Fibroblast of lung (primary cell): ENCODE measurements at places on chromosomes 13 and 19.

DNA sequence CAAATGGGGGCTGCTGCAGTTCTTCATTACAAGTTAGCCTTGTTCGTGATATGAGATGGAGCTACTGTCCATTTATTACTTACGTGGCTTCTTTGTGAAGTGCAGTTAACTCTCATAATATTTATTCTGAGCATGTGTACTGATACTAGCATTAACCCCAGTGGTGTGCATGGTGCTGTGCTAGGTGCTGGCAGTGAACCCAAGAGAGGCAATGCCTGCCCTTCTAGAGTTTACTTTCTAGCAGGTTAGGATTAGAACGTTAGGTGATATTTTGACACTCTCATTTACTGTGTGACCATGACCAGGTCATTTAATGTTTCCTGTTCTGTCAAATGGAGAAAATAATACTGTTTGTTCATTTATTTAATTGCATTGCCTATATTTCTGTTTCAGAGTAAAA lies 16.9 kb downstream of the PIBF1 start:
- H3K4me1 ChIP-seq = no peaks in the 10 kb centered on the region
- H3K36me3 ChIP-seq = no peaks in the 10 kb centered on the region
- H3K27me3 ChIP-seq = no peaks in the 10 kb centered on the region
- H3K4me3 ChIP-seq = no peak overlapping the region
- no peak overlapping the region for H3K27ac ChIP-seq

DNA sequence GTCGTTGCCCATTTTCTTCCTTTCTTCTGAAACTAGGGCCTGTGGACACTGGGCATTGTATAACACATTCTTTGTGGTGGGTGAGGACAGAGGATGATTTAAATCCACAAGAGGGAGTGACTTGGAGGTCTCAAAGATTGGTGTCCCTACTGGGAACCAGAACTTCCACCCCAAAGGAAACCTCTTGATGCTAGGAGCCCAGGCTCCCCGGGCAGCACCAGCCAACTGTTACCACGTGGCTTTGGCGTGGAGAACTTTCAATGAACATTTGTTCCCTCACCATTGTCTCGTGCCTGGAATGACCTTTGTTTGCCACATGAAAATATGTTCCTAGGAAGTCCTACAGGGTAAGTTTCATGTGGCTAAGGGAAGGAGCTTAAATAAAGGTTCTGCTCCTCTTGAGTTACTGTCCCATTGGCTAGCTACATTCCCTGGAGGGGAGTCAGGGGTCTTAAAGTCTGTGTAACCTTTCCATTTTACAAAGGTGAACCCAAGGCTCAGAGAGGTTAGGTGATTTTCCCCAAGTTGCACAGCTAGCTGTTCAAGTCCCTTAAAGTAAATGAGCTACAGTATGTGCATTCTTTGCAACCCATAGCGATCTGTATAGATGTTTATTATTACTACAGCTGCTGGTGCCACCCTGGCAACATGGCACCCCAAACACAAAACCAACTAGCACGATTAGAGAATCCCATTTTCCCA lies 5.0 kb upstream of the CDX2 start:
- no peak overlapping the region for H3K27ac ChIP-seq
- H3K4me3 ChIP-seq = no peak overlapping the region
- H3K36me3 ChIP-seq = no peaks in the 10 kb centered on the region
- no peaks in the 10 kb centered on the region for H3K4me1 ChIP-seq

GRCh38 chr19:43582495-43582894 lies 6.9 kb downstream of the PINLYP start:
- no peak for DNase-seq
- H3K27me3 ChIP-seq = no peaks in the 10 kb centered on the region
- H3K4me1 ChIP-seq = no peaks in the 10 kb centered on the region
- no peak overlapping the region for H3K4me3 ChIP-seq
- H3K27ac ChIP-seq = no peak overlapping the region

- peaks cover 6% of the 10 kb centered on the region for H3K4me1 ChIP-seq
- H3K4me3 ChIP-seq = no peak overlapping the region
- DNase-seq = peak; percentile 49
- no peaks in the 10 kb centered on the region for H3K27me3 ChIP-seq
- H3K36me3 ChIP-seq = no peaks in the 10 kb centered on the region
Measured at GRCh38 chr13:27147530-27148170, 24.0 kb downstream of the USP12 start.

GRCh38 chr19:4278419-4279266 lies at the start of gene SHD:
TSS of gene SHD (plus strand) at chr19:4279266. CDS start at chr19:4280064, 798 bp downstream.
- H3K27me3 ChIP-seq = peaks cover 19% of the 10 kb centered on the region
- no peak within 1 kb of the TSS for H3K27ac ChIP-seq
- no peaks in the 10 kb centered on the region for H3K36me3 ChIP-seq

- no peaks in the 10 kb centered on the region for H3K36me3 ChIP-seq
- DNase-seq = no peak
- no peak overlapping the region for H3K27ac ChIP-seq
- H3K27me3 ChIP-seq = peaks cover 67% of the 10 kb centered on the region
- no peak overlapping the region for H3K4me3 ChIP-seq
- no peaks in the 10 kb centered on the region for H3K4me1 ChIP-seq
Measured at GRCh38 chr19:47445937-47446402, 25.7 kb downstream of the SLC8A2 start.

DNA sequence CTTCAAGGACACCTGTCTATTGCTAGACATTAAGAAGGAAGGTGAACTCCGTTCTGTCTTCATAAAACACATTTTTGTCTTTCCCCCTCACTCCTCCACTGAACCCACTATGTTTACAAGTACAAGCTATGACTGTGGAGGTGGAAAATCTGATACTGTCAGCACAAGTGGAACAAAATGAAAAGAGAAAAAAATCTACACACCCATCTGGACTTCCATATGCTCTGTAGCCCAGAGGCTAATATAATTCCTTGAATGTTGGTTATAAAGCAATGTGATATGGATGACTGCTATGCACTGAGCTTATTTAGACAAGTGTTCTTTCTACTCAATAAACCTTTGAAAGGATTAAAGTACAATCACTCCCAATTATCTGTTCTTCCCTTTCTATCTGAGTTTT lies 713.5 kb downstream of the DIAPH3 start:
- H3K36me3 ChIP-seq = no peaks in the 10 kb centered on the region
- DNase-seq = no peak
- no peaks in the 10 kb centered on the region for H3K27me3 ChIP-seq
- no peak overlapping the region for H3K4me3 ChIP-seq

- H3K27ac ChIP-seq = no peak overlapping the region
- DNase-seq = no peak
- H3K36me3 ChIP-seq = no peaks in the 10 kb centered on the region
- no peaks in the 10 kb centered on the region for H3K4me1 ChIP-seq
Measured at GRCh38 chr13:26340807-26341206, 86.9 kb downstream of the CDK8 start.

GRCh38 chr13:22964245-22964966 lies 216.4 kb upstream of the SGCG start:
- no peak overlapping the region for H3K27ac ChIP-seq
- H3K27me3 ChIP-seq = no peaks in the 10 kb centered on the region
- H3K4me1 ChIP-seq = no peaks in the 10 kb centered on the region
- H3K36me3 ChIP-seq = no peaks in the 10 kb centered on the region
- DNase-seq = no peak

DNA sequence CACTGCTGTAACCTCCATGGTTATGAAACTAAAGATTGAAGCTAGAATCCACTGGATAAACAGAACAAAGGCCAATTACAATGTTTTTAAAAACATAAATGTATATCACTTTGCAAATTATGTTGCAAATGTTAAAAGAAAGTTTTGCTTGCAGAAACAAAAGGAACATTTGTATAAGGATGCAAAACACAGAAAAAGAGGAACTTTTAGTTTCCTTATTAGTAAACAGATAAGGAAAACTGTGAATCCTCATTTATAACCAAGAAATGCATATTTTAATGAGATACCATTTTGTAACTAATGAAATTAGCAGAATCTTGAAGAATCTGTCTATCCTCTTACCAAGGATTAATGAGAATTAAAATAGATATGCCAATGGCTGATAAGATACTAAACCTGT lies 32.3 kb downstream of the LPAR6 start:
- H3K27ac ChIP-seq = no peak overlapping the region
- H3K36me3 ChIP-seq = no peaks in the 10 kb centered on the region
- no peak overlapping the region for H3K4me3 ChIP-seq
- no peaks in the 10 kb centered on the region for H3K27me3 ChIP-seq

GRCh38 chr13:73816702-73817101 lies 317.5 kb downstream of the KLF12 start:
- H3K27ac ChIP-seq = no peak overlapping the region
- no peaks in the 10 kb centered on the region for H3K4me1 ChIP-seq
- no peaks in the 10 kb centered on the region for H3K27me3 ChIP-seq
- H3K4me3 ChIP-seq = no peak overlapping the region
- H3K36me3 ChIP-seq = no peaks in the 10 kb centered on the region
- no peak for DNase-seq
